ENCODE measurements at places on chromosomes 2 and 18.

- DNase-seq = no peak
These were observed 54.7 kb upstream of the SALL3 start for GRCh38 chr18:78924786-78925540.

DNA sequence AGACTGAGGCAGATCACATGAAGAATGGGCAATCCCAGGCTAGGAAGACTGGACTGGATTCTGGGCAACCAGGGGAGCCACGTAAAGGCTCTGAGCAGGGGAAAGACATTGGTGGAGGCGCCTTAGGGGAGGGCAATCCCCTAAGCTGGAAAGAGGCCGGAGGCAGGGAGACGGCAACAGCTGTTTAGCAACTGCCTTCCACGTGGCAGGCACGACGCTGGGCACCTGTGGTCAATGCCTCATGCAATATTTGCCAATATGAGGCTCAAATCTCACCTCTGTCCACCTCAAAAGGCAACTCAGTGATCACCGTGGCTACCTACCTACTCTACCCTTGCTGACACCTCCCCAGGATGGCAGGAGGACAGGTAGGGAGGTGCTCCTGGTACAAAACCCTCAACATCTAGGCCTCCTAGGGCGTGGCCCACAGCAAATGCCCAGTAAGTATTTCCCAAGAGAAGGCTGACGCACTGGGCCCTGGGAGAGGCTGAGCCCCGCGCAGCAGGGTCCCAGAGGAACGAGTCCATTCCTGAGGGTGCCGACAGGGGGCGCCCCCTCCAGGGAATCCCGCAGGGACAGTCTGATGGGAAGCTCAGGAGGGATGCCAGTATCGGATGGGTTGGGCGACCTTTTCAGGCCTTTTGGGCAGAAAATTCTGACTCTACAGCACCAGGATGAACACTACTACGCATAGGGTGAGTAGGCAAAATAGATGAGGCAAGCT lies 8.9 kb downstream of the BOLA3 start:
- DNase-seq = no peak

GRCh38 chr18:74496508-74497323 lies 553 bp downstream of the CNDP2 start:
- DNase-seq = peak; percentile 80

DNA sequence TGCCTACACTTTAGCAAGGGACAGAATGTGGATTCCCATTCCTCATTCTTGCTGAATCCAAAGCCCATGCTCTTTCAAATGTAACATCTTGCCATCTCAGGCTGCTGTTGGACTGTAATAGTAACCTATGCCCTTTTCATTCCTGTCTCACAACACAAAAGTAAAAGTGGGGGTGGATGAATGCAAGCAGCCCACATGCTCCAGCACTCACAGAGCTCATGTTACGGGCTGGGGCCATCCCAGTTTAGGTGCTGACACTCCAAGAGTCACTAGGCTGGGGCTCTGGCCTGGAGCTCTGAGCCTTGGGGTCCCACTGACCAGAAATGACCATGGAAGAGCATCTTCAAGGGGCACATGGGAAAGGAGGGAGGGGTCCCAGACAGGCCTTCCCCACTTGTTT lies 47.6 kb downstream of the CCBE1 start:
- no peak for DNase-seq

DNA sequence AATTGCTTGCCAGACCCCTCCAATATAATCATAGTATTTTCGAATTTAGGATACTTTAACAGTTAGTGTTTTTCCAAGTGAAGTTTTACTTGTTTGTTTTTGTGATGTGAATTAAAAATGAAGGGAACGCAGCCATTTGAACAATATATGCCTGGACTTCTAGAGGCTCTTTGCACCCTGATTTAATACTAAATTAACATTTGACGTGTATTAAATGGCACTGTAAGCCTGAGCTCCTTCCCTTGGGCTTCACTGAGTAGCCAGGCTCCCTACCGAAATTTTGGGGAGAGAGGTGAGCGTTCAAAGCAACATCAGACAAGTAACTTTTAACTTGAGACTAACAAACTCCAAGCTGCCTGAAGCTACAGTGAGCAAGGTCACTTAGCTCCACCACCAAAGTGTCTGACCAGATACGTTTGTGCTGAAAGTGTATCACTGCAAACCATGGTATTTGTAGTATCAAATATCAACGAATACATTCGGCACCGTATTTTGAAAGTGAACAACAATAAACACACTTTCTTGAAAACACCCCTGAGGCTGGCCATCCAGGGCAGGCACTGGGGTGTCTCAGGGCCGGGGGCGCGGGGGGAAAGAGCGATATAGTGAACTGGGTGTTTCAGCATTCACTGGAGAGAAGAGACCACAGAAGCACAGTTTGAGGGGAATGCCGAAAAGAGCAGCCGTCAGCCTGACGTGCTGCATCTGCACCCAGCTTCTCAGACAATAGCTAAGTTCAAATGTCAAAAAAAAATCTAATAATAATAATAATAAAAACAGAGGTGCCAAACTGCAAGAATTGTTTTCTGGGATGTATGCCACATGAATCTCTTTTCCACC lies 7.7 kb upstream of the POU3F3 start:
- DNase-seq = no peak

DNA sequence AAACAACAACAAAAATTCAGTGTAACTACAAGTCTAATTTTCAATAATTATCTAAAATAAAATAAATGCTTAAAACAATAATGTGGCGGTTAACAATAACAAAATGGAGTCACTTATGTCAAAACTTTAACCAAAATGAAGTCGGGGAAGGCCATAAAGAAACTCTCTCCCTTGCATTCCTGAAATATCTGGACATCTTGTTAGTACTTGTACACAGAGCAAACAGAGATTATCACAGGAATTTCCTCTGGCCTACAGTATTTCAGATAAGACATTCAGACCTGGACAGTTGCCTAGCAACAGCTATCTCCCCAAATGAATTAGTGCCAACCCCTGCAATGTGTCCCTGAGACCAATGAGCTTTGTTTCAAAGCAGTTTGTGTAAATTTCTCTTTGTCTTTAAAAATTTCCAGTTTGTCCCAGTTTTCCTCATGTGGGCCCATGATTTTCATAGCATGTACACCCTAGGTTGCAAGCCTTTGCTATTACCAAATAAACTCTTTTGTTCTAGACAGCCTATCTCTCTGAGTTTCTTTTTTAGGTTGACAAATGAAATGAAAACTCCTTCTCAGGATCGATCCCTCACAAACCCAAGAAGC lies 68.6 kb downstream of the EXOC6B start:
- DNase-seq = no peak

GRCh38 chr2:238488347-238488826 lies 61.7 kb downstream of the ASB1 start:
- no peak for DNase-seq

DNA sequence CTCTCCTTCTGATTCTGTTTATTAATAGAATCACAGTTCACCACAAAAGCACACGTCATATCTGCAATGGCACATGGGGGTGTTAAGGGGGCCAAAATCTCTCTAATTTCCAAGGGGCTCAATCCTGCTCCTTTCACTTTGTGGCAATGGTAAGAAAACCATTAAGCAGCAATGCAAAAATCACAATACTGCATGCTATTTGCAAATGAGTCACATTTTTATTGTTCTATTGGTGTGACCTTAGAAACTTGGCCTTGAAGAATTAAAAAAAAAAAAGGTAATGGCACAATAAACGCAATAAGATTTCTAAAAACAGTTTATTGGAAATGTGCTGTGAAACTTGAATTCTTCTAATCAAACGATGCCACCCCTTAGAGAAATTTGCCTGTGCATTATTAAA lies 251.5 kb downstream of the ZNF521 start:
- DNase-seq = no peak

DNA sequence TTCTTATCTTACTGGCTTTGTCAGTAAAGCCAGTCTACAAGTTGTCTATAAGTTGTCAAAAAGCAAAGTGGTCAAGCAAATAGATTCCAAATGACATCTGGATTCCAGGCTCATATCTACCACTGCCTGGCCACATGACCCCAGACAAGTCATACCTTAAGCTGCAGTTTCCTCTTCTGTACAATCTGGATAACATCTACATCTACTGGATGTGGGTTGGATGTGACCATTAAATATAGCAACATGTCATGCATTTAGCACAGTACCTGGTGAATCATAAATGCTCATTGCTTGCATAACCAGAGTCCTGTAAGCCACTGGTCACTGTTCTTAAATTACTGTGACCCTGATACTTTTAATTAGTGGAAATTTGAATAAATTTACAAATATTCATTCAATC lies 16.8 kb downstream of the COBLL1 start:
- DNase-seq = no peak

GRCh38 chr18:72339976-72340375 lies 204.2 kb downstream of the CBLN2 start:
- DNase-seq = no peak

- DNase-seq = no peak
These were observed 9.1 kb downstream of the AGXT start for GRCh38 chr2:240877460-240878340.

GRCh38 chr2:217074576-217075255 lies 214.9 kb upstream of the TNP1 start:
- DNase-seq = no peak

- no peak for DNase-seq
These were observed 21.7 kb upstream of the IHH start for GRCh38 chr2:219082332-219082958.

DNA sequence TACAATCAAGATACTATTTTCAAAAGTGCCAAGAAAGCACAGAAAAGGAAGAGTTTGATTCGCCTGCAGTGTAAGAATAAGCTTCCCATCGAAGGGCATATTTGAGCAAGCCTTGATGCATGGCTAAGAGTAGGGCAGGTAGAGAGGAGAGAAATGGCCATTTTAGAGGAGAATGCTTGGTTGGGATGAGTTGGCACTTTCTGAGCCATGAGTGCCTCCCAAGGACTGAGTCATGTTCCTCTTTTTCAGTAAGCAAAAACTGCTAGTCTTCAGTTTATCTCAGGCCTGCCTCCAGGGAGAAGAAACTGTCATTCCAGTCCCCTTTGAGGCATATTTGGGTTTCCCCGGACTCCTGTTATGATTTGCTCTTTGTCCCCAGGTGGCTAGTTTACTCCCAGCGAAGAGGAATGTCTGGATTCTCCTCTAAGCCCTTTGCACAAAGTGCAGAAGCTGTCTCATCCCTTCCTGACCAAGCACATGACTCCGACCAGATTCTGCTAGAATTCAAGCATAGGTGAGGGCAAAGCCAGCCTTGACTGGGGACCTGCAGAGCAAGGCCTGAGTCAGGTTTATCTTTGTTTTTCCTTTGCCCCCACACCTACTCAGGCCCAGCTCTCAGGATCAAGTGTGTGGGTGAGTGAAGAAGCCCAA lies 115.2 kb downstream of the TTC32 start:
- peak; percentile 45 for DNase-seq

GRCh38 chr2:230097841-230098240 lies 29.1 kb upstream of the SLC16A14 start:
- DNase-seq = no peak

DNA sequence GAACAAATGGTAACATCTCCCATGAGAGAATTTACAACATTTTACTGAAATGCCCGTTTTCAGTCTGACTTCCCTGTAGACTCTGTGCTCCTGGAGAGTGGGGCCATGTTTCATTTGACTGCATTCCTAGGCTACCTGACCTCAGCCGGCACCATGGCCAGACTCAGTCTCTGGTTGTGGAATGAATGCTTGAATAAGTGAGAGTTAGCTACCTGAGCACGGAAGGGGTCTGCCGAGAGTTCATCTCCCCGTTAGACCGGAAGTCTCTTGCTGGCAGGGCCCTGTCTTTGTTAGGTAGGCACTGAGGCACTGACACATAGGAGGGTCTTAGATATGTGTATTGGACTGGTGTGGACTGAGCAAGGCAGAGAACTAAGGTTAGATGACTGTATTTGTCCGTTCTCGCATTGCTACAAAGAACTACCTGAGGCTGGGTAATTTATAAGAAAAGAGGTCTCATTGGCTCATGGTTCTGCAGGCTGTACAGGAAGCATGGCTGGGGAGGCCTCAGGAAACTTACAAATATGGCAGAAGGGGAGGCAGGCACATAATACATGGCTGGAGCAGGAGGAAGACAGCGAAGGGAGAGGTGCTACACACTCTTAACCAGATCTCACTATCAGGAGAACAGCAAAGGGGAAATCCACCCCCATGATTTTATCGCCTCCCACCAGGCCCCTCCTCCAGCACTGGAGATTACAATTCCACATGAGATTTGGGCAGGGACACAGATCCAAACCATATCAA lies 271.2 kb downstream of the GLI2 start:
- DNase-seq = no peak

GRCh38 chr2:10220045-10220901 lies 82.4 kb upstream of the HPCAL1 start:
- DNase-seq = no peak

DNA sequence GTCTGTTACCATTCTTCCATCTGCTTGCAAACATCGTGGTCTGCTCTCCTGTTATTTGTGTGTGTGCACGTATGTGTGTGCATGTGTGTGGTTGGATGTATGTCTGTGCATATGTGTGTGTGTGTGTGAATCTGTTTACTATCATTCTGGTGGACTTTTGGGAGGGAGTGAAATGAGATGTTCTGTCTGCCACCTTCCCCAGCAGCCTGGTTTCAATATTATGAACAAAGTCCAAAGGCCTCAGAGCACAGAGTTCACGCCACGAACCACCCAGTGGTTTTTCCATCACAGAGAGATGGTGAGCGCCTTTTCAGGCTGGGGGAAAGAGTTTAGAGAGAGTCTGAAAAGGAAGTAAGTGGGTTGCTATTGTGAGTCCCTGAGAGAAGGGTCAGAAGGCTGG lies 67.1 kb upstream of the YWHAQ start:
- no peak for DNase-seq

GRCh38 chr2:24724111-24724775 lies 68.9 kb downstream of the PTRHD1 start:
- DNase-seq = no peak

DNA sequence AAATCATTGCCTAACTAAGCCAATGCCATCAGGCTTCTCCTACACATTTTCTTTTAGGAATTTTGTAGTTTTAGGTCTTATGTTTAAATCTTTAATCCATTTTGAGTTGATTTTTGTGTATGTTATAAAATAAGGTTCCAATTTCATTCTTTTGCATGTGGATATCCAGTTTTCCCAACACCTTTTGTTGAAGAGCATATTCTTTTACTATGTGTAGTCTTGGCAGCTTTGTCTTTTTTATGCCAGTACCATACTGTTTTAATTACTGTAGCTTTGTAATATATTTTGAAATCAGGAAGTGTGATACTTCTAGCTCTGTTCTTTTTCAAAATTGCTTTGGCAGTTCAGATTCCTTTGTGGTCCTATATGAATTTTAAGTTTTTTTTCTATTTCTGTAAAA lies 11.0 kb downstream of the FASTKD2 start:
- no peak for DNase-seq

- DNase-seq = no peak
These were observed 84.2 kb downstream of the SLC39A10 start for GRCh38 chr2:195741191-195741590.

GRCh38 chr2:57862727-57863126 lies 183.9 kb upstream of the VRK2 start:
- DNase-seq = no peak

GRCh38 chr2:9760069-9760901 lies 83.0 kb upstream of the TAF1B start:
- no peak for DNase-seq
